GM03348 (cell line): ENCODE measurements at places on chromosomes 16 and 17.

GRCh38 chr17:7304179-7304578, 3.2 kb upstream of the EIF5A start:
- no peak for DNase-seq

- DNase-seq, result peak; percentile 37
Observed at GRCh38 chr16:85174871-85175723, 62.8 kb upstream of the CIBAR2 start.

- DNase-seq, result peak; percentile 85
Observed at GRCh38 chr16:57092786-57093411, 516 bp downstream of the CPNE2 start.

DNA sequence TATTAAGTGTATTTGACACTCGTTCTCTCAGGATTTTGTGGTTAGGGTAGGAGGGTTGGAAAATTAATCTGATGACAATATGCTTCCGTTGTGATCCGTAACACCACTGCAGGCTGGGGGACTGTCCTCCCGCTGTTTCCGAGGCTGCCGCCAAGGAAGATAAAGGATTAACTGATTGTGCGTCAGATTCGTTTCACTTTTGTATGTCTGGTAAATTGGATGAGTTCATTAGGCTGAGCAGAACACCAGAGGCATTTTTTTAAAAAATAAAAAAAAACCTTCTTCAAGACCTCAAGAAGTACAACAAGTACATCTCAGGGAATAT, 486.7 kb upstream of the SALL1 start:
- DNase-seq, result no peak

- no peak for DNase-seq
Observed at GRCh38 chr17:35531160-35531559, 6.3 kb downstream of the SLFN12L start.

- no peak for DNase-seq
Observed at GRCh38 chr17:82835766-82836512, 3.9 kb downstream of the ZNF750 start.

- no peak for DNase-seq
Observed at GRCh38 chr16:83031524-83031923, 404.8 kb downstream of the CDH13 start.

GRCh38 chr16:28140788-28141618, 70.8 kb downstream of the XPO6 start:
- no peak for DNase-seq

GRCh38 chr16:56145369-56145768, 45.9 kb upstream of the GNAO1 start:
- no peak for DNase-seq

DNA sequence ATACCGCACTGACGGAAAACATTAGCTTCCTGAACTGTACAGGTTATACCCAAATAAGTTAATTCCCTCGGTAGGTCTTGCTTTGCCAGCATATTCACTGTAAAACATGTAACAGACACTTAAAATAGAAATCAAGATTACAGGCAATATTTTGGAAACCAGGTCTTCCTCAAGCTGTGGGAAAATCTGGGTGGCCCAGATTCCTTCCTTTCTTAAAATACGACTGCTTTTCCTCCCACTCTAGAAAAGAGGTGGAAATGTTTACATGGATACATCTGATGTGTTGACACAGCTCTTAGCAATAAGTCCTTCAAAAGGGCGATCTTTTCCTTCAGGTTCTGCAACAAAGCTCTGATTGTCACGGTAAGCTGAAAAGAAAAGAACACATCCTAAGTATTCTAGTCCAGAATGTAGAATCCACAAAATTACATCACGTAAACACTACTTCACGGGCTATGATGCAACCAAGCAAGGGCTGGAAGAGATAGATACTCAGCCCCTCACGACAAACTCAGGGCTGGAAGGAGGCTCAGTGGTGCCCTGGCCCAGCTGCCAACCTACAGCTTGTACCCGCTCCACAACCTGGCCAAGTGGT, 18.4 kb downstream of the STX8 start:
- no peak for DNase-seq

DNA sequence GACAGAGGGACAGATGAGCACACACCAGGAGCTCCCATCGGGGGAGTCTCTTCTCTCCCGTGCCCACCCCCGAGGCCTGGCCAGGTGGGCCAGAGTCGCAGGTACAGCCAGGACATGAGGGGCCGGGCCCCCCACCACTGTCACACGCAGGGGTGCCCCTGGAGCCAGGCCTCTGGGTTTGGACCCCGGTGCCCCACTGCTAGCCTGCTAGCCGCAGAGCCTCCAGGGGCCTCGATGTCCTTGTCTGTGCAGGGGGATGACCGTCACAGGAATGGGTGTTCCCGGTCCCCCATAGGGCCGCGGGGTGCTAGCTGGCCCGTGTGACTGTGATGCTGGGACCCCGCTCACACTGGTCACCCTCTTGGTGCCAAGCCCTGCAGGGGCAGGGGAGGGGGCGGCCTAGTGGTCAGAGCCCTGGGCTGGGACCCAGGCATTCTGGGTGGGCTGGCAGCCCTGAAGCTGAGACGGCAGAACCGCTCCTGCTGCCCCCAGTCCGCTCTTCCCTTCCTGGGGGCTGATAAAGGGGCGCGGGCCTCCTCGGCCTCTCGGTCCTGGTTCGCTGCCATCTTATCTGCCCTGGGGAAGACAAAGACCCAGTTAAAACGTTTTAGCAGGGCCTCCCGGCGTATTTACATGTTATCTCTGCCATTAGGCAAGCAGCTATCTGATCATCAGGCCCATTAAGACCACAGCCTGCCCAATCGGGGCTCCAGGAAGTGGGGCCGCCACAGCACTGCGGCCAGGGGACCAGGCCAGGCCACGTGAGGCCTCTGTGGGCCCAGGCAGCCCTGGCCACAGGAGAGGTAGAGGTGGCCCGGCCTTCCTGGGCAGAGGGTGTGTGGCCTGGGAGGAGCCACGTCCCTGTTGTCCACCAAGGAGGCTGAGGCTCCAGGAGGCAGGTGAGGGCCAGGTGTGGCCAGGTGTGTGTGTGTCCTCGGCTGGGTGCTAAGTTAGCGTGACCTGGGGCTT, 57.2 kb upstream of the ZC3H18 start:
- no peak for DNase-seq

- DNase-seq, result no peak
Observed at GRCh38 chr16:48381201-48381600, 4.0 kb downstream of the SIAH1 start.

- DNase-seq, result no peak
Observed at GRCh38 chr16:4433914-4434787, 8.5 kb downstream of the DNAJA3 start.

GRCh38 chr16:83214671-83215070, 587.9 kb downstream of the CDH13 start:
- DNase-seq, result no peak

- peak; percentile 81 for DNase-seq
Observed at GRCh38 chr16:55944377-55944802, 69.2 kb upstream of the CES5A start.

- peak; percentile 7 for DNase-seq
Observed at GRCh38 chr17:55238931-55239297, 25.8 kb upstream of the HLF start.

- peak; percentile 52 for DNase-seq
Observed at GRCh38 chr17:41959336-41960095, 7.1 kb upstream of the CNP start.
